ENCODE measurements at places on chromosomes 3 and 15.

GRCh38 chr3:106083207-106083606 lies 214.4 kb upstream of the CBLB start:
- DNase-seq, result no peak

GRCh38 chr3:129030611-129031010 lies 29.5 kb downstream of the EFCC1 start:
- DNase-seq, result no peak

DNA sequence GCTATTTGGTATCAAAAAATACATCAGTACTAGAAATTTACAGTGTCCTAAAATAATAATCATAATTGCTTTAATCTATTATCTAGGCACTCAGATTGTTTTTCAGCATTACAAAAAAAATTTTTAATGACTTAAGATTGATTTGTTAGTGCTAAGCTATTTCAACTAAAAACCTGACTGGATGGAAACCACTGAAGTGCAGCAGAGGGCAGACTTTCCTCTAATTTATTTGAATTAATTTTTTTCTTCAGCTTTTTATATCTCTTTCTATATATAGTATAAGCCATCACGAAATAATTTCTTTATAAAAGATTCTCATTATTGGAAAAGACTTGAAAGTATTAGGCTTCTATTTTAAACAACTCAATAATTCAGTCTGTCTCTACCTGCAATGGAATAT lies 131.4 kb downstream of the IQCH start:
- no peak for DNase-seq

GRCh38 chr3:156443079-156443478 lies 111.8 kb downstream of the SSR3 start:
- no peak for DNase-seq

DNA sequence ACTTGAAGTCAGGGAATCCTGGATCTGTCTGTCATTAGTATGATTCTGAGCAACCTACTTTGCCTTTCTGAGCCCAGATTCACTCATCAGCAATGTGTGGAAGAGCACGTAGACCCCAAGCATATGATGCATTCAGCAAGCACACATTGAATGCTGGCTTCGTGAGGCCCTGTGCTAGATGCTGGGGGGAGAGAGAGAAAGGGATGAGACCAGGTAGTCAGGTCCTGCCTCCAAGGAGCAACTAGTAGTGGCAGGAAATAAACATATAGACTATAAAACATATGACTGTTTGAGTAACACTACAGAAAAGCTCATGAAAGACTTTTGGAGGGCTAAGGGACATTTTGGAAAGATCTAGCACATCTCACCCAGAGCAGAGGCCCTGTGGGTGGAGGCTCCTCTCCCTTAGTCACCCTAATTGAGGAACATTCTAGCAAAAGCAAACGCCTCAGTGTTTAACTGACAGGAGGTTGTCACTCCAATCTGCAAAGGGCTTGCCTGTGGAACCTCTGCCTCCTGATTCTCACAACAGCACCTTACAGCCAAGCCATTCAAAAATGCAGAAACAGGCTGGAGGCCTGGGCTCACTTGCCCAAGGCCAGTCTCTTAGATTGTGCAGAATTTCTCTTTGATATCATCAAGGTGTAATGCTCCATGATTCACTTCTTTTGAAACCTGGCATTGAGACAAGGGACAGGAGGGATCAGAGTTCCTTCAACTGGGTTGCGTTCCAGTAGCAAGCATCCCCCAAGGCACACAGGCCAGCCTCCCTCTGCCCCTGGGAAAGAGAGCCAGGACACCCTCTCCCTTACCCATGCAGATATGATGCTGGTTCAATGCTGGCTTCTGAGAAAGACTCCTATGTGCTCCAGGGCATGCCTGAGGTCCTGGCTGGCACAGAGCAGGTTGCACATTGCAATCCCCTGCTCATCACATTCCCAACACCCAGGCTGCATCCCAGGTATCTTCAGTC lies 26.1 kb downstream of the STARD5 start:
- DNase-seq, result no peak

DNA sequence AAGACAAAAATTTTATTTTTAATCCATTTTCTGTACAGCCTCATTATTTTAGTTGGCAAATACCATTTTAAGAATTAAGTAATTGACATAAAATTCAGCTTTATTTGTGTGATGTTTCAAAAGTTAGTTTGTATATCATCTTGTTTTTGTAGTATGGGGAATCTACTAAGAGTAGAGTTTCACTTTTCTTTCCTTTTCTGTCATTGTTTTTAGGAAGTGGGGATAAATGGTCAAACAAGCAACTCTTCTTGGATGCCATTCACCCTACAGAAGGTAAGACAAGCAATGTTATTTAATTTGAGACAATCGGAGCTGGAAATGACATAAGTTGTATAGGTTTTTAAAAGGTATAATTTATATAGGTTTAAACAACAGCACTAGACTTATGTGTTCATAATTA lies 268.3 kb downstream of the BBX start:
- no peak for DNase-seq

DNA sequence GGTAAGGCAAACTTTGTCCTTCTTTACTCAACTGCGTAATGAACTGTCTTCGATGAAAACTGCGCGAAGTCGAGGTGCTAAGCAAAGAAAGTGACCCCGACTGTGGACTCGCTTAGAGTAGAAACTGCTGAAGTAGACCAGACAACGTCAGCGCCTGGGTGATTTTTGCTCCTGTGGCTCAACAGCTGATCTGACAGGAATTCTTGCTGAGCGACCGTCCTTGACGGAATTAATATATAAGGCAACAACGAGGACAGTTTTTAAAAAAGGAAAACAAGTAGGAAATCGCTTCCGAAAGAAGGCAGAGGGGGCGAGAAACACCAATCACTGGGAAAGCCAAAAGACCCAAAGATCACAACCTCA lies 541 bp downstream of the RPS27L start:
- no peak for DNase-seq

DNA sequence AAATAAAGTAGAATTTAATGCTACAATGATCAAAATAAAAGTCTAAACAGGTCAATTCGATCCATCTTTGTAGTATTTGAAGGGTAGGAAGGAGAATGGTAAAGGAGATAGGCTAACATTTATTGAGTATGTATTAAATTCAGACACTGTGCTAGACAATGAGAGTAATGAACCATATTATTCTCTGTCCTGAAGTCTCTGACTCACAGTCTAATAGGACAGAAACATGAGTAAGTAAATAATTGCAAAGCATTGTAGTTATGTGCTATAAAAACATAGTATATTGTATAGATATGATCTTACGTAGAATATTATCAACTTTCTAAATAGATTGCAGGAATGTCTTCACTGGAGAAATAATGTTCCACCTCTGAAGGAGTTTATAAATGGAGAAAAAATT lies 64.5 kb downstream of the MDFIC2 start:
- DNase-seq, result no peak

- no peak for DNase-seq
Observed at GRCh38 chr15:100929641-100930042, 10.5 kb downstream of the LRRK1 start.

DNA sequence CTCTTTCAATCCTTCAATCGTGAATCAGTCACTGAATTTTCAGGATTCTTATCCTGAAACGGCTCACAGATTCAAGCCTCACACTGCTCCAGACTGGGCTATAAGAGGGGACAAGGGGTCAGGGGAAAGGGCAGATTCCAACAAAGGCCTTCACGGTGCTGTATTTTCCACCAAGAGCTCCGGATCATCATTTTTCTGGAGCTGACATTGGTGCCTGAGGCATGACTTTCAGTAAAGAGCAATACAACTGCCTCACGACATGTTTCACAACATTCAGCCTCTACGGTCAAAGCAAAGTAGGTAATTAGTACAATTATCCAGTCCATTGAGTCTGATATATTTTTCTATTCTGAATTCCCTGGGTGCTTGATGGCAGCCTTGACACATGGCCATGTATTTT lies 185.0 kb upstream of the PRICKLE2 start:
- DNase-seq, result no peak

DNA sequence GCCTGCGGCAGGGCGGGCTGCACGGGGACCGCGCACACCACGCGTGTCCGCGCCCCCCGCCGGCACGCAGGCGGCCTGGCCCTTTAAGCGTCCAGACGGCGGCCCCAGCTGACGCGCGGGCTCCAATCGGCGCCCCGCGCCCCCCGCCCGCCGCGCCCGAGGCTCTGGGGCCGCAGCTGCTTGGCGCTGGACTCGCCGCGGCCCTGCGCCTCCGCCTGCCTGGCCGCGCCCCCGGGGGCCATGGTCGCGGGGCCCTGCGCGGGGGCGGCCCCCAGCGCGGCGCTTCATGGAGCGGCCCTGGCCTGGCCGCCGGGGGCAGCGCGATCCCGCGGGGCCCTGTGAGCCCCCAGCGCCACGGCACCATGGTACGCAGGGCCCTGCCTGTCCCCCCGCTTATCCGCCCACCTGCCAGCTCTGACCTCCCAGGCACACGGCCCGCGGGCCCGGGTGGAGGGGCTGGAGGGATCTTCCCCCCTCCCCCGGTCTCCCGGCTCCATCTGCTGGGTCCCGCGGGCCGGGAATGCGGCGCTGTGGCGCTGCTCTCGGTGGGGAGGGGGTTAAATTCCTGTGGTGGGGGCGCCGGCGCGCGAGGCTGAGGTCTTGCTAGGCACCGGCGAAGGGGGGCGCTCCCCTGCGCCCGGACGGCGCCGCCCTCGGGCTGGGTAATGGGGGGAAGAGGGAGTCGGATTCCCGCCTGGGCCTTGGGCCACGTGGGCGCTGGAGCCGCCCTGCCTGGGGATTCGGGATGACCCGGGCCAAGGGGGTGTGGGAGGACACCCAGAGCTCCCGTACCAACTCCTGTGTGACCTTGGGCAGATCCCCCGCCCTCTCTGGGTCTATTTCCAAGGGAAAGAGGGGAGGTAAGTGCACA lies 1.1 kb downstream of the ZBTB47 start:
- DNase-seq, result no peak

- no peak for DNase-seq
Observed at GRCh38 chr3:111605493-111605892, 10.3 kb upstream of the ZBED2 start.
